ENCODE measurements at places on chromosomes 1 and 21.

DNA sequence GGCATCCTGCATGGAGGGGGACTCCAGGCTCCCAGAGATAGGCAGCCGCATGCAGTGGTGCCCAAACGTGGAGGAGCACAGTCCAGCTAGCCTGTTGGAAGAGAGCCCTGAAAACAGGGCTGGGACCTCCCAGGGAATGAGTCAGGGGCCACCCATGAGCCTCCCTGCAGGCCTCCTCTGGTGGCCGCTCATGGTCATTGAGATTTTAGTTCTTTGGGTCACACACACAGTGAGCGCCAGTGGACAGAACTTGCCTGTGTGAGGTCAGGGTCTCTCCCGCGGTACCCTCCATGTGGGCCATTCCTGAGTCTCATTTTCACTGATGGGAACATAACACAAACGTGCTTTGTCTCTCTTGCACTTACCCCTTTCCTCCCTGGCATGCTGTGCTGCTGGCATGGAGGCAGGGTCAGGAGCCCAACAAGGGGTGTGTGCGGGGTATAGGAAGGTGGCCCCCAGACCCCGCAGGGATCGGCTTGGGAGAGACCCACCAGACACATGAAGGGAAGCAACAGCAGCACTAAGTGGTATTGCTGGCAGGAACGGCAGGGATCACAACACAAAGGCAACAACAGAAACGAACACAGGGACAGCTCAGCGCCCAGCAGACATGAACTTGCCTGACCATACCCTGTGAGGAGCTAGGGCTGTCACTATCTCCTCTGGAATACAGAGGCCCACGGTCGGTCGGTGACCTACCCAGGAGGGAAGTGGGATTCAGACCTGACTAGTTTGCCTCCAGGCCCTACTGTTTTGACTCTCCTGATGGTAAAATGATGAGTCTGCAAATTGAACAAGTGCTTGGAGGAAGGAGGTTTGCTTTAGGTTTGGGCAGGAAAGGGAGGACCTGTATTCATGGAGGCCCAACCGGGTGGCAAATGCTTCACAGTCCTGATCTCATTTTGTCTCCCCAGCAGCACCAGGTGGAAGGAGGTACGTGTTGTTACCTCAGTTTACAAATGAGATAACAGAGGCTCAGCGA, 31.8 kb downstream of the ABCG1 start:
- DNase-seq: no peak

- no peak for DNase-seq
Measured at GRCh38 chr21:41441546-41441945, 15.5 kb downstream of the MX1 start.

- DNase-seq: no peak
Measured at GRCh38 chr21:16330908-16331268, 601.1 kb downstream of the USP25 start.

DNA sequence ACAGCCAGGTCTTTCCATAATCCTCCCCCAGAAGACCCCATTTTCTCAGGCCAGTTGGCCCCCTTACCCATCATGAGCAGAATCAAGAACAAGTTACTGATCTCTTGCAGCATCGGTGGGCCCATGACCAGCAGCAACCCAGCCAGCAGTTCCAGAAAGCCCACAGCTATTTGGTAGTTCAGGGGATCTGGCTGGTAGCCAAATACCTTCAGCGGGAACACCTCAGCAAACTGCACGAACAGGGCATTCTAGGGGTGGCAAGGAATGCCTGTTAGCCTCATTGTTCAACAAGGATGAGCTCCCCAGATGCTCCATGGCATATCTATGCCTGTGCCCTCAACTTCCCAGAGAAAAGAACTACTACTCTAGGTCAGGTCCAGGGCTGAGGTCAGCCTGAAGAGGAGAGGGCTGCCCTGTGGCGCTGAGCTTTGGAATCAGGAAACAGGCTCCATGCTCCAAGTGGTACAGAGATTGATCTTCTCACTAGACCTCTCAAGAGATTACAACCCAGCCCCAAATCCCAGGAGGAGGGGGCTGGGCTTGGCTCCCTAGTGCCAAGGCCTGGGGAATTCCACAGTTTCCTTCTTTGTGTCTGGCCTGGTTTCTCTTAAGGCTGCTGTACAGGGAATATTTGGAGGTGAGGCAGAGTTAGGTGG, 1.3 kb downstream of the TMEM35B start:
- DNase-seq: no peak

GRCh38 chr21:33070744-33070997, 730 bp downstream of the OLIG1 start:
- no peak for DNase-seq

GRCh38 chr1:165937829-165938228, 110.4 kb downstream of the UCK2 start:
- no peak for DNase-seq

GRCh38 chr1:245682638-245683628, 528.1 kb downstream of the KIF26B start:
- peak; percentile 49 for DNase-seq

- DNase-seq: no peak
Measured at GRCh38 chr1:154408174-154408777, 3.1 kb downstream of the IL6R start.

- no peak for DNase-seq
Measured at GRCh38 chr1:153991151-153991630, 629 bp downstream of the RPS27 start.

DNA sequence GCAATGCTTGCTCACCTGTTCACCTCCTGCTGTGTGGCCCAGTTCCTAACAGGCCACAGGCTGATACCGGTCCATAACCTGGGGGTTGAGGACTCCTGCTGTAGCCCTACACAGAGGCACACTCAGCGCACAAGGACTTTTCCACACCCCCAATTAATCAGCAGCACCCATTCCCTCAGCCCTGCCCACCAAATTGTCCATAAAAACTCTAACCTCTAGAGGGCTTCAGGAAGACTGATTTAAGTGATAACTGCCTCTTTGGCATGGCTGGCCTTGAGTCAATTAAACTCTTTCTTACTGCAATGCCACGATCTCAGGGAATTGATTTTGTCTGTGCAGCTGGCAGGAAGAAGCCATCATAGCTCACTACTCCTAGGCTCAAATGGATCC, 71.3 kb upstream of the MUTYH start:
- no peak for DNase-seq

GRCh38 chr1:175078629-175079028, 11.0 kb downstream of the TNN start:
- DNase-seq: no peak

DNA sequence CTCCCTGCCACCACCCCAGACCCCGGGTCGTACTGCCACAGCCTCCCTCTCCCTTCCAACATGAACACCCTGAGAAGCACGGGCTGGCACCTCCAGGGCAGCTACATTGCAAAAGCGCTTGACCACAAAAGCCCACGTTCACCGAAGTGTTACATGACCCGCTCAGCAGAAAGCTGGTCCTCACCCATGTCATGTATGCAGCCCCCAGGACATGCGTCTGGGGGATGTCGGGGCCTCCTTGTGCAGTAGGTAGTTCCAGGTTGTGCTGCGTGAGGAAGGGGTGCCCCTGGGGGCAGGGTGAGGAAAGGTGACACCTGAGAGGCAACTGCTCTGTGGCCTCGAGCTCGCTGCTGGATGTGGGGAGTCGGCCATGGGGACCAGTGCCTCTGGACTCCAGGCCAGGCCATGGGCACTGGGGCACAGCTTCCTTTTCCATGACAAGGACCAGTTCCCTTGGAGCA, 102.0 kb upstream of the C1orf174 start:
- DNase-seq: no peak

Data from fibroblast of mammary gland (primary cell).